Occipital lobe (tissue), 3 donors: ENCODE measurements at places on chromosomes 13 and 19.

- DNase-seq, result no peak
Observed at GRCh38 chr13:27979001-27979643, 9.4 kb downstream of the URAD start.

DNA sequence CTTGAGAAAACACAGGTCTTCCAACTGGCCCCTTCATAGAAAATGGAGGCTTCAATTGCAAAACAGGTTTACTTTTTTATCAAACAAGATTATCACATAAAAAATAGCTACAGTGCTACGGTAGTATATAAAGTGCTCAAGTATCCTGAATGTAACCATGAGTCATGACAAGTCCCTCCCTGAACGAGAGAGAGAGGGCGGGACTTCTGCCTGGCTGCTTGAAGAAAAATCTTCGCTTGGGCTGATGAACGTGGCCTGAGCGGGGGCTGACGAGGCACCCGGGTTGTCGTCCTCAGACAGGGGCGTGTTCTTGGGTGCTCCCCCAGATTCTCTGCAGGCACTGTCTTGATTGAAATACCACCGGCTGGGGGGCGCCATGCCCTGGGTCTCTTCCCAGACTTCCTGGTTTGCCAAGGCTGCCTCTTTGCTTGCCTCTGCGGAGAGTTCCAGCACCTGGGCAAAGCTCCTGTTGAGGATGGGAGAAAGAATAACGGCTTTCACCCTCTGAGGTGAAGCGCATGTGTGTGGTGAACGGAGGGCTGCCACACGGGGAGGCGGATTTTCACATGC, 23.2 kb upstream of the CPAMD8 start:
- DNase-seq, result no peak

DNA sequence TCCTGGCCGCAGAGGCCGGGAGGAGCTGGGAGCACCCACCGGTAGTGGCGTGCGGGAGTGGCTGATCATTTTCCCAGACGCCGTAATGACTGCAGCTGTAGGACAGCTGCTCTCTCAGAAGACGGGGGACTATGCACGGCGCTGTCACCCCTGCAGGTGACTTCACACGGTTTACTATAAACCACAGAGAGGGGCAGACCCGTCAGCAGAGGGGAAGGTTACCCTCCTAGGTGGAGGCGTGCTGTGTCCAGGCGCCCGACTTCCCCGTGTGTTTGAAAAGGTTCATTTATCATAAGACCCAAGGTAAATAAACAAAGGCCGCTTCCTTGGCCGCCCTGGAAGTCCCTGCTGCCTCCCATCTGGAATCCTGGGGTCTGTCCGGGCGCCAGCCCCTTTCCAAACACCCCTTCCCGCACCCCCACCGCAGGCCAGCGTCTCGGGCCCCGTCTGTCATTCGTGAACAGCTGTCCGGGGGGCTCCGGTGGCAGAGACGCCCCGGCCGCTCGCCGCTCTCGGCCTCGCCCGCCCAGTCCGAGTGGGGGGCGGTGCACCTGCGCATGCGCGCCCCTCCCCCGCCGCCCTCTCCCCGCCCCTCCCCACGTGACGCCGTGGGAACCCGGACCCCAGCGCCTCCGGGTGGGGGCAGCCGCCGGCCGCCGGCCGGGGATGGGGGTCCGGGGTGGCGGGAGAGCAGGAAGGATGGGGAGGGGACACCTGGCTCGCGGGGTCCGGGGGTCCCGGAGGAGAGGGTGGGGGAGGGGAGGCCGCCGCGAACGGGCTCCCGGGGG, 915 bp downstream of the SHC2 start:
- DNase-seq, result peak; percentile 57

DNA sequence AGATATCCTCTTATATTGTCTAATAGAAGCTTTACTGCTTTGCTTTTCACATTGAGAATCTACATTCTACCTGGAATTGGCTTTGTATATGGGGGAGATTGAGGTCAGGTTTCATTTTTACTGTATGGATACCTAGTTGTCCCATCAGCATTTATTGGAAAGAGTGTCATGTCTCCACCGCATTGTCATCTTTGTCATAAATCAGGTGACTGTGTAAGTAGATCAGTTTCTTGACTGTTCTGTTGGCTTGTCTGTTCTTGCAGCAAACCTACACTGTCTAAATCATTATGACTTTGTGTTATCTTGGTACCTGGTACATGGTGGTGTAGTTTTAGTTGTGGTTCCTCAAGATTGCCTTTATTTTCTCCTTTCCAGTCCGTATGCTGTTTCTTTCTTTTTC, 5.8 kb downstream of the URI1 start:
- no peak for DNase-seq

- DNase-seq, result no peak
Observed at GRCh38 chr13:72384186-72384823, 343.1 kb downstream of the MZT1 start.

GRCh38 chr13:51697181-51697580, 106.8 kb downstream of the DHRS12 start:
- DNase-seq, result no peak

DNA sequence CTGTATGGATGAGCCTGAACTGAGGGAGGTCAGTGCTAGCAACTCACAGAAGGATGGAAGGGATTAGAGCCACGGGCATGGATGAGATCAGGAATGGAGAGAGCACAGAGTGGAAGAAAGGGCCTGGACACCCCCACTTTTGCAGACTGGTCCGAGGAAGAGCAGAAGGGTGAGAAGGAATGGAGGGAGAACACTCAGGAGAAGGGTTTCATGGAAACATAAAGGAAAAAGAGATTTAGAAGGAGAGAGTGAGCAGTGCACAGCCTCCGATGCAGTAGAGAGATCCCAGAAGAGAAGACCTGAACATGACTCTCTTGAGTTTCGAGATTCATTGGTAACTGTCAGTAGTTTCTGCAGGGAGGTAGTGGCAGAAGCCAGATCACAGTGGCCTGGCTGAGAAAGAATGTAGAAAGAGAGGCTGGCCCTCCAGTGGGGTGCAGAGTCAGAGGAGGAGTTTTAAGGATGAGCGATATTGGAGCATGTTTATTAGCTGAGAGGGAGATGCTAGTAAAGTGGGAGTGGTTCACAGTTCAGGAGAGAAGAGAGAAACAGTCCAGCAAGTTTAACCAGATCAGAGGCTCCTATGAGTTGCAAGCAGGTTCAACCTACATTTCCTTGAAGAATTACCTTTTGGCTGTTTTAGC, 108.9 kb downstream of the ZAR1L start:
- no peak for DNase-seq

- DNase-seq, result no peak
Observed at GRCh38 chr19:51472607-51473006, 5.7 kb upstream of the CEACAM18 start.

DNA sequence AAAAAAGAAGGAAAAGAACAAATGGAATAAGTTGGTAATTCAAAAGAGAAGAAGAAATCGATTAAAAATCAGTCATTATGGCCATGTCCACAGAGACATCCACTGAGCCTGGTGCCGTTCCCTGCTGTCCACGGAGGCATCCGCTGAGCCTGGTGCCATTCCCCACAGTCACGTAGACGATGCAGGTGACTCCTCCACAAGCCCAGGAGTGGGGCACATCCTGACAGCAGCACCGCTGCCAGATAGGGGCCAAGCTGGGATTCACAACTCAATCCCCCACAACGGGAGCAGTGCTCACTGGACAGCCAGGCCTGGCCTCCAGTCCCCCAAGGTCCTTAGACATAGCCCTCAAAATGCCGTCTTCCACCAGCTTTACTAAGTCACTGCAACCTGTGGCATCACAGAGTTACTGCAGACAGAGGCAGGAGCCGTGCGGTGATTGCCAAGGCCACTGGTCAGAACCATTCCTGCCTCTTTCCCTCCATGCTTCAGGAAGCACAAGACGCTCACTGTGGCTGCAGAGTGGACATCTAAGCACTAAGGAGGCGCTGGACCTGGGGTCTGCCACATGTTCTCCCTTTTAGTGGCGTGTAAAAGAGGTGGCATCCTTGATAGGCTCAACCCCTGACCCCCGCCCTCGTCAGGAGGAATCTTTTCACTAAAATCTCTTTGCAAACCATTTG, 131.5 kb upstream of the SPACA7 start:
- no peak for DNase-seq

DNA sequence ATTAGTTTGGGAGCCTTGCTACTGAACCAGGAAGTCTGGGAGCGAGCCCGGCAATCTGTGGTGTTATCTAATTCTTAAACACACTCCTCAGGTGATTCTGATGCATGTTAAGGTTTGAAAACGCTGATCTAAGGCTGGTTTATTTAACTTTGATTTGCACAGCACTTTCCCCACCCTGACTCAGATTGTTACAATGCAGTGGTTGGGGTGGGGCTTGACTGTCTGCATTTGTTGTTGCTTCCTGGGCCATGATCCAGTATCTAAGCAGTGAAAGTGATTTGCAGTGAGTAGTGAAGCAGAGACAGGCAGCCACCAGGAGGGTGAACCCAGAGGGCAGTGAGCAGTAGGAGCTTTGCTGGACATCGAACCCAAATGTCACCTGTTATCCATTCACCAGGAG, 81.6 kb upstream of the ARGLU1 start:
- DNase-seq, result no peak

GRCh38 chr19:35578707-35579106, 7.3 kb upstream of the PMIS2 start:
- no peak for DNase-seq

- no peak for DNase-seq
Observed at GRCh38 chr19:17479325-17479791, 9.0 kb downstream of the SLC27A1 start.

GRCh38 chr19:54415208-54415900, at the start of gene TTYH1:
TTYH1 (plus strand) TSS chr19:54415464; CDS start chr19:54415553, 89 bp downstream.
- no peak for DNase-seq

DNA sequence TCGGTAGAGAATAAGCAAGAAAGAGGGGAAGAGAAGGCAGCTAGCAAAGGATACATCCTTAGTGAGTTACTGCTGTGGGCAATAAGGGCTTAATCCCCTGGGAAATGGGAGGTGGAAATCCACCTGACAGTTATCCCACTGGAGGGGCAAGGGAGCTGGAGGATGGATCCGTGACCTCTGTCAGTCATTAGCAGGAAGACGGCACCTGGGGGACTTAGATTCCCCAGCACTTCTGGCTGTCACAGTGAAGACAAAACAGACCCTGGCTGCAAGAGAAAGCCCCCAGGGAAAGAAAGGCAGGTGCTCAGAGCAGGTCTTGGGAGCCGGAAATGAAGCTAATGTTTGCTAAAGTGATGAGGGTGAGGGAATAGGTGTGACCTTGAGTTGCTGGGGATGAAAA, 70.4 kb upstream of the MRI1 start:
- no peak for DNase-seq

GRCh38 chr13:67696775-67697174, 466.6 kb upstream of the PCDH9 start:
- no peak for DNase-seq

DNA sequence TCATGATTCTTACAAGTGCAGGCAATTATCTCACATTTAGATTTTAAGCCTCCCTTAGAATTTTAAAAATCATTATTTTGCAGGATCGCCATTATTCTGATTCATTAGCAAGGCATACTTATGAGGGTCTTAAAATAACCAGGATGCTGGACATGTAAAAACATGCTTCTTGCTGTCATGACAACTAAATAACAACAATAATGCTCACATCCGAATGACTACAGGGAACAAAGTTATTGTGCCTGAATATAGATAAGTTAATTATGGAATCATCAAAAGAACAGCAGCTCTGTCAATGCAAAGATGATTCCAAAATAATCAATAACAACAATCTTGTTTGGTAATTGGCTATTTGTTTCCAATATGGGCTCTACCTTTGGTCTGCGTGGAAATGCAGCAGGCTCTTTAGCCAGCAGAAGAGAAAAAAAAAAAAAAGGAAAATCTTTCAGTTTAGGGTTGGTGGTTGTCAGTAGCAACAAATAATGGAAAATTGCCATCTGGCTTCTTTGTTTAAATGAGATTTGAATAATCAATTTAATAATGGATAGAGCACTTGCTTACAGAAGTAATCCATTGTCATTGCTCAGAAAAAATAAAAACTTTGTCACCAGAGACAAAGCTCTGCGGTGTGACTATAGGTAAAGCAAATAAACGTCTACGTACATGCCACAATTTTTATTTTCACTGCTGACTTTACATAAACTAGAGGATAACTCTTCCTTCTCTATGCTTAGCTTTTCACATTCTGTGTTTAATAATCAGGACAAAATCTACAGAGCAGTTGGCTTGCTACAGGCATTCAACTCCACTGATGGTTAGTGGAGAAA, 468.9 kb upstream of the TSHZ3 start:
- DNase-seq, result no peak

- no peak for DNase-seq
Observed at GRCh38 chr13:32720026-32720425, 133.8 kb downstream of the PDS5B start.

DNA sequence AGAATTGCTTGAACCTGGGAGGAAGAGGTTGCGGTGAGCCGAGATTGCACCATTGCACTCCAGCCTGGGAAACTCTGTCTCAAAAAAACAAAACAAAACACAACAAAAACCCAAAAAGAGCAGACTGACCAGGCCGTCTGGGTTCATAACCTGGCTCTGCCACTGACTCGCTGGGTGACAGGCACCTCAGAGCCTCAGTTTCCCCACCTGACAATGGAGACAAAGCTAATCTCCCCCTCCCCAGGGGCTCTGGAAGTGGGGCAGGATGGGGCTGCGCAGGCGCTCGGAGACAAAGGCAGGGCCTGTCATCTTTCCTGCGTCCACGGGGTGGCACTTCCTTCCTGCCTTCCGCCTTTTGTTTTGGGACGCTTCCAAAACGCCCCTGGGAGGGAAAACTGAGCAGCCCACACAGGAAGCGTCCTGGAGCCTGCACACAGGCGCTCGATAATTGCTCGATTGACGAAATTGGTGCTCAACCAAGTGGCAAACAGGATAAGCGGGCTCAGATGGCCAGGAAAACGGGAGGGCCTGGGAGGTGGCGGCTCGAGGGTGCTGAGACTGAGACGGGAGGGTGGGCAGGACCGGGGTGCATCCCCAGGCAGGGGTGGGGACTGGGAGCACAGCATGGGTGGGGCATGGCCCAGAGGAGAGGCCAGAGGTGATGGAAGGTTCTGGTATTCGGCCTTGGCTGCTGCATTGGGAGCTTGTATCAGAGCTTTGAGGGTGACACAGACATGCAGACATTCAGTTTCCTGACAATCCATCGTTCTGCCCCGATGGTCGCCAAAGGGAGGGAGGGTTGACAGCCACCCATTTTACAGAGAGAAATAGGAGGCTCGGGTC, 17.8 kb downstream of the SPC24 start:
- peak; percentile 56 for DNase-seq

GRCh38 chr19:45973553-45974338, at the start of gene NOVA2:
NOVA2 (minus strand) TSS chr19:45973865; CDS start chr19:45973351, 514 bp downstream.
- DNase-seq, result peak; percentile 88

DNA sequence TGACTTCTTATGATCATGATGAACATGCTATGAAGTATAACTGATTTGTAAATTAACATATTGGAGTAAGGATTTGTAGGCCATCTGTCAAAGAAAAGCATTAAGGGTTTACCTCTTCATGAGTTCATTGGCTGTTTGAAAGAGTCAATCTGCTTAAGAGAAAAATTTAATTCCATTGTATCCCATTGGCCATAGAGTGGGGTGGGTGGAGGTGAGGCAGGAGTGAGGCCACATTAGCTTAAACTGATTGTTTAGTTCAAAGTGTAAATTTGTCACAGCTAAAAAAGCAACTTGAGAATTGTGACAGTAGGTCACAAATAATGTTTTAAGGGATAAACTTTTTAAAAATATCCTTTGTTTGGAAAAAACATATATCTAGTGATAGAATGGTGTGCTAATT, 11.4 kb downstream of the GPR180 start:
- no peak for DNase-seq
